ENCODE measurements at places on chromosomes 3 and 15. TPM values are rescaled to one million over a fixed set of nuclear protein-coding genes. Genes with fewer than 3 reads are reported as not detected.

Gene ZNF385D
- total RNA-seq = not detected

Gene PYGO1
- total RNA-seq = 0.06 TPM

DNA sequence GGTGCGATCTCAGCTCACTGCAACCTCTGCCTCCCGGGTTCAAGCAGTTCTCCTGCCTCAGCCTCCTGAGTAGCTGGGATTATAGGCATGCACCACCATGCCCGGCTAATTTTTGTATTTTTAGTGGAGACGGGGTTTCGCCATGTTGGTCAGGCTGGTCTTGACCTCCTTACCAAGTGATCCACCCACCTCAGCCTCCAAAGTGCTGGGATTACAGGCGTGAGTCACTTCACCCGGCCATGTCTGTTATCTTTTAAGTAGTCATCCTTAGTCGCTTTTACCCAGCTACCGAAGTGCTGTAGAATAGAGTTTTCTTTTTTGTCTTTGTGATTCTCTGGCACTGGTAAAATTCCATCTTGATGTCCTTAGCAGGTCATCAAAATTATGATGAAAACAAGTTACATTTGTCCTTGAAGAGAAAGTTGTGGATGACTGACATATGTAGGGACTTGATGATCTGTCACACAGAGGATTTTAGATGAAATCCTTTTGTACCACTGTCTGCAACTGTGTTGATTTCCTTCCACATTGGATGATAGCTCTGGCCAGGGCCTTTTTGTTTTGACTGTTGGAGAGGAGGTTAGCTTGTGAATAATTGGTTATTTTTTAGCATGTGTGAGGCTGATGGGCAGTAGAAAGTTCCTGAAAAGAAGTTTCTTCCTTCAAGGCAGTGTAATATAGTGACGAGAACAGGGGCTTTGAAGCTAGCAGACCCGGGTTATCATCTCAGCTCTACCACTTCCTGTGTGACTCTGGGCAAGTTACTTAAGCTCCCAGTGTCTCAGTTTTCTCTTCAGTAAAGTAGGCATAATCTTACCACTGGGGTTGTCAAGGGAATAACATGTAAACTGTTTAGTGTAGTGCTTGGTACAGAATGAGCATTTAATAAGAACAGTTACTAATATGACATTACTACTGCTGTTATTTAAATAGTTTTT, 18.8 kb downstream of the ATG7 start:
- DNase-seq = peak; percentile 56

- DNase-seq = no peak
Measured at GRCh38 chr15:75674366-75674765, 26.7 kb downstream of the SNX33 start.

GRCh38 chr3:49914906-49915305, 11.2 kb upstream of the MST1R start:
- DNase-seq = no peak

DNA sequence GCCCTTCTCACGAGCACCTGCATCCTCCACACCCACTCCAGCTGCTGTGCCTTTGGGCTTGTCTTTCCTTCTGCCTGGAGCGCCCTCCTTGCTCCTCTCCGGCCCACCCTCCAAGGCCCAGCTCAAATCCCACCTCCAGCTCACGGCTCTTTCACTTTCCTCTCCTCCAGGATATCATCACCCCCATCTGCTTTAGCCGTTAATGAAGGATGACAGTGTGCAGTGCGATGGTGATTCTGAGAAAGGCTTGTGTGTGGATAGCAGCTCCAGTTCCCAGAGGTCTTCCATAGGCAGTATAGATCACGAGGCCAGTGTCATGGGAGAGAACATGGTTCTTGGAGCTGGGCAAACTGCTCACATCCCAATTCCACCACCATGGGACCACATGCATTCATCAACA, 237.4 kb downstream of the TLE3 start:
- no peak for DNase-seq

DNA sequence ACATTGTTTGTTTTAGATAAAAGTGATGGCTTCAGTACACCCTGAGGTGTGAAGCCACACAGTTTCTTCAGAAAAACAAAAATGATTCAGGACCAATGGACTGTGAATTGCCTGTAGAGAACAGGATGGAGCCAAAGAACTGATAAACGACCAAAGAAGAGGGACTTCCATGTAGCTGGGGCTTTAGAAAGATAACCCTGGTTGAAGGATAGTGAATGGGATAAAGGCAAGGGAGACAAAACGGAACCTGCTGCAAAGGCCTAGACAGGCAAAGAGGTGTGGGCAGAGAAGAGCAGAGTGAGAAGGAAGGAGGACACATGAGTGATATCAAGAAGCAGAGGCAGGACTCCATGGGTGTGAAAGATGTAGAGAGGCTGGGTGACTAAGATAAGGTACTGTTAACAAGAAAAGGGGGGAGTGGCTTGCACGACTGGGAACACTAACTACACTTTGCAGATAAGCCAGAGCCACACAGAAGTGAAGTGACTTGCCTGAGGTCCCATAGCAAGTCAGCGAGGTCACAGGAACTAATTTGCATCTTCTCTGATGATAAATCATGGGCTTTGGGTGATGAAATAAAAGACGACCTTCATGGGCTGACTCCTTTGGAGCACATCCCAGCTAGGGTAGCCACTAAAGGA, 44.3 kb downstream of the RAB6B start:
- no peak for DNase-seq

GRCh38 chr3:85758442-85758841, 799.7 kb downstream of the CADM2 start:
- no peak for DNase-seq

All from activated CD4-positive, alpha-beta T cell treated with anti-CD3 and anti-CD28 coated beads, Interleukin-2, amount 10 ng/mL, durations not matched to agents 7 days and 5 days (primary cell).